Fibroblast of mammary gland (primary cell): ENCODE measurements at places on chromosomes 1 and 21.

GRCh38 chr1:11826946-11827345 lies 20.6 kb downstream of the NPPA start:
- no peak for DNase-seq

GRCh38 chr1:202279806-202280205 lies 61.9 kb downstream of the UBE2T start:
- DNase-seq: peak; percentile 27

DNA sequence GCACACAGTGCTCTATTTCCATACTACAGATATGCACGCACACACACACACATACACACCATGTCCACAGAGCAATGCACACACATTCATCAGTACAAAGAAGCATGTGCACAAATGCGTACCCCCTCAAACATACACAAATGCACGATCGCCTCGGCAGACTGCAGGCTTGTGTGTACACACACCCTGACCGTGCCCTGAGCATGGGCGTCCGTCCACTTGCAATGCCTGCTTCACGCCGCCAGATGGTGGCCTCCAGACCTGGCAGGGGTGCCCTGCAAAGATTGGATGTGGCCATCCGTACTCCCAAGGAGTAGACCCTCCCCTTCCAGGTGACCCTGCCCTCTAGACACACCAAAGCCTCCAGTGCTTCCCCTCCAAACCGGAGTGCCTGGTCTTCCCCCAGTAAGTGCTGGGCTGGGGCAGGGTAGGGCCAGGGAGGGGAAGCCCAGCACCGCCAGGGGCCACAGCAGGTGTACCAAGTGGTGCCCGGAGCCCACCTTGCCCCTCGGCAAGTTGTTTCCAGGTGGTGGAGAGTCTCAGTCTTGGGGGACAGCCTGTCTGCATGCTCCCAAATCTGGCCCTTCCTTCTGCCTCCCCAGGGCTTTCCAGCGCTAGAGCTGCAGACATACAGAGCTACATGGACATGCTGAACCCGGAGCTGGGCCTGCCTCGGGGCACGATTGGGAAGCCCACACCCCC lies 20.6 kb downstream of the ESPN start:
- peak; percentile 26 for DNase-seq

- DNase-seq: peak; percentile 73
Observed at GRCh38 chr21:37582590-37582989, 216.0 kb downstream of the DYRK1A start.

DNA sequence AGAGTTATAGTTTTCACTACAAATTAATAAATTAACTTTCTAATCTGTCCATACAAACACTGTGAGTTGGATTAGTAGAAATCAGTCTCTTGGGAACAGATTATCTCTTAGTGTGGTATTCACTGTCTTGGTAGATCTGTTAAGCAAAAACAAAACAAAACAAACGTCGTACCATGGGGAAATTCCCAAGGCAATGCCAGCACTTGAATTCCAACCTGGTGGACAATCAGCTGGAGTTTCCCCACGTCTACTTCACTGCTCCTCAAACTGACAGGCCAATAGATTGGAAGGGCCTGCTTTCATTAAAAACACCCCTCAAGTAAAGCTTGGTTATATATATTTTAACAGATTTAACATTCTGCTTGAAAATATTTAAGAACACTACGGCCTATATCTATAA lies 31.9 kb downstream of the GDAP2 start:
- no peak for DNase-seq

DNA sequence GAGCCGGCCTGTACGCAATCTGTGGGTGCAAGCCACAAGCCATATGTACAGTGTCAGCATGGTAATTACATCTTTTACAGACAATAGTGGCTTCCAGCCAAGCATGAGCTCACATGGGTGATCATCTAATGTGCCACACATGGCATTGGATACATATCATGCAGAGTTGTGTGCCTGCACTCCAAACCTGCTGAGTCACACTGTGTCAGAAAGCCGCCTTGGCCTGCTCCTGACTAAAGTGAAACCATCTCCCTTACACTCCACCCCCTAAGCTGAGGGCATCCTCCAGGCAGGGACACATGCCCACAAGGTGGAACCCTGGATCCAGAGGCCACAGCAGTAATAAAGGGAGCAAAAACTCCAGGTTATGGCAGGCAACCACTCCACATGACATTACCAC lies 72.5 kb downstream of the KCNT2 start:
- DNase-seq: peak; percentile 62

DNA sequence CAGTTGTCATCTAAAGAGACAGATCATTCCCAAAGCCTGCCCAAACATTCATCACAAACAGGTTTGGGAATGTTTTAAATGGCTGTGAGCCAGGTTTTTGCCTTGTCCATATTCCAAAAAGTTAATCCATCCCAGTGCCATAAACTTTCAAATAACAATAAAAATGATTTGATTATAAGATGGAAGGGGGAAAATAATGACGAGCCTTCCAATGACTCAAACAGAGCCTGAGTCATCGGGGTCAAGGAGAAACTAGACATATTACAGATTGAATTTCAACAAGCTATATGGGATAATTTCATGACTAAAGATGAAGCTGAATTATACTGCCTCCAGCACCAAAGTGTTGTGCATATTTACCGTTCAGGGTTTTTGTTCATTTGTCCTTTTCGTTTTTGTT lies 195.8 kb upstream of the PKN2 start:
- peak; percentile 34 for DNase-seq

- no peak for DNase-seq
Observed at GRCh38 chr1:81554108-81554507, 246.6 kb upstream of the ADGRL2 start.

DNA sequence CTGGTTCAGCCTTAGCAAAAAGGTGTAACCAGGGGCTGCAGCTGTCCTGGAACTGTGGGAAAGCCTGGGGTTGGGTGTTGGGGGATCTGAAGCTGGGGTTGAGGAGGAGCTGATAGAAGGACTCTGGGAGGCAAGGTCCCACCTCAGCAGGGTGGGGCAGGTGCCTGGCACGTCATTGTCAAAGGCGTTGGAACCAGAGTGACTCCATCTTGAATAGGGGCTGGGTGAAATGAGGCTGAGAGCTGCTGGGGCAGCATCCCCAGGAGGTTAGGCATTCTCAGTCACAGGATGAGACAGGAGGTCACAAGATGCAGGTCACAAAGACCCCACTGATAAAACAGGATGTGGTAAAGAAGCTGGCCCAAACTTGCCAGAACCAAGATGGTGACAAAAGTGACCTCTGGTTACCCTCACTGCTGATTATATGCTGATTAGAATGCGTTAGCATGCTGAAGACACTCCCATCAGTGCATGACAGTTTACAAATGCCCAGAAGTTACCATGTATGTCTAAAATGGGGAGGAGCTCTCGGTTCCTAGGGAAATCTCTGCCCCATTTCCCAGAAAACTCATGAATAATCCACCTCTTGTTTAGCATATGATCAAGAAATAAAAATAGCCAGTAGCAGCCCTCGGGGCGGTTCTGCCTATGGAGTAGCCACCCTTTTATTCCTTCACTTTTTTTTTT lies 85.4 kb downstream of the IER5 start:
- no peak for DNase-seq

DNA sequence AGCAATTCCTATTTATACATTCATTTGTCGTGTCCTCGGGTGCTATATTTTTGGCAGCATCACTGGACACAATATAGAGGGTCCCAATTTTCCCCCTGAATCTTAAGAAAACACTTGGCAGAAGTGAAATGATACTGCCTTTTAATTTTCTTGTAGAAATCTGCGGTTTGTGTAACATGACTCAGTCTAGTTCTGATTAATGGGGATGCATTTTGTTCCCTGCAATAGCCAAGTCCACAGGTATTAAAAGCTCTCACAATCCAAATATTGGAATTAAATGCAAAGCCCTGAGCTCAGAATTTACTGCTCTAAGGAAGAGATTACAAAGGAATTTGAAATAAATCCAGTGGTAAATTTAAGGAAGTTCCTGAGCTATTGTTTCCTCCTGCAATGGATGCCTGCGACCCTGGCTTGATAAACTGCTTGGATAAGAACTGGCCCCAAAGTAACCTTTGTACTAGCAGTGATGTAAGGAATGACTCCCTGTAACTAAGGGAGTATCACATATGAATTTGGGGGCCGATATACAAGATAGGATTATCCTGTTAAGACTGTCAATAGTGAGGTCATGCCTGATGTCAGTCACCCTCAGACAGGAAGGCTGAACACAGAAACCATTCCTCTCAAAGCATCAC lies 349.7 kb upstream of the C1orf87 start:
- DNase-seq: peak; percentile 22

DNA sequence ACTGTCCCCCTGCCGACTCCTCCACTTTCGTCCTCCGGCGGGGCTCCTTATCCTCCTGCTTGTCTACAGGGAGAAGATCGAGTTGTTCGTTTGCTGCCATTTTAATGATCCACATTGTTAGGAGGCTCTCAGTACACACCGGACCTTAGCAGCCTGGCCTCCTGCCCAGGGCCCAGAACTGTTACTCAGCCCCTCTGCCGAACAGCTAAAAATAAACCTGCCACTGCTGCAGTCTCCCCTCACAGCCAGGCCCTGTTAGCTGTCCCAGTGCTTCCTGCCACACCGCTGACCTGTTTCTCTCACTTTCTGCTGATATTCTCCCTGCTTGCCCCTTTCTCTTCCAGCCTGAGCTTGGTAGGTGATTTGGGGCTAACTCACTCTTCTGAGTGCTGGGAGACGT lies 8.3 kb downstream of the MAPKAPK2 start:
- peak; percentile 88 for DNase-seq

DNA sequence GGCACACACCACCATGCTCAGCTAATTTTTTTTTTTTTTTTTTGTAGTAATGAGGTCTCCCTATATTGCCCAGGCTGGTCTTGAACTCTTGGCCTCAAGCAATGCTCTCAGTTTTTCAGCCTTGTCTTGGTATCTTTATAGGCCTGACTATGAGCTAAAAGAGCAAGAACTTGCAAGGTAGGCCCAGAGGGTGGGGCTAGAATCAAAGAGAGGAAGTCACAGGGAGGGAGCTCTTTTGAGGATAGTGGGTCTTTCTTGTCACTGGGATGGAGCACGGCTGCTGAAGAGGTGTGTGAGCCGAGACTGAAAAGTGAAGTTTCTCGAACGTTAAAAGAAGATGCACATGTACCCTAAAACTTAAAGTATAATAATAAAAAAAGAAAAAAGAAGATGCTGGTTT lies 260.0 kb upstream of the BEND5 start:
- no peak for DNase-seq

- DNase-seq: no peak
Observed at GRCh38 chr1:77686796-77687518, 4.5 kb upstream of the ZZZ3 start.

DNA sequence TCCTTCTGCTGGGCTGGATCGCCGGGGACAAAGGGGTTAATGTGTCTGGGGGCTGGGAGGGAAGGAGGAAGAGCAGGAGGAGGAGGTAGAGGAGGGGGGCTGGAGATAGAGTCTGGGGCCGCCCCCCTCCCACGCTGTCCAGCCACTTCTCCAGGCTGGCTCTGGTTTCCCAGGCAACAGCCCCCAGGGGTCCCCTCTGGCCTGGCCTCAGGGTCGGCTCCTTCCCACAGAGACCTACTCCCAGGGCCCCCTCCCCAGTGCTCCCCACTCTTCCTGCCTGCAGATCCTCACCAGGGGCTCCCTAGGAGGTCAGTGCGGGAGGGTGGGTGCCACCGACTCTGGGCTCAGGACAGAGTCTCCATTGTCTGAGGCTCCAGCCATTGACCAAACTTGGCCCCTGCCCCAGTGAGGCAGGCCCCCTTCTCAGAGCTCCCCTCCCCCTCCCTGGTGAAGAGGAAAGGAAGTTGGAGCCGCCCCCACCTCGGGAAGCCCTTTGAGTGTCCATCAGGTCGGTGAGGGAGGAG lies 34.1 kb downstream of the ARHGEF10L start:
- DNase-seq: no peak

GRCh38 chr1:8465692-8466091 lies 147.8 kb downstream of the SLC45A1 start:
- DNase-seq: no peak

- no peak for DNase-seq
Observed at GRCh38 chr21:45031571-45032191, 42.7 kb upstream of the ADARB1 start.

- peak; percentile 71 for DNase-seq
Observed at GRCh38 chr1:147225193-147225730, at the start of gene FMO5. Gene FMO5 (minus strand): TSS chr1:147225339. CDS start chr1:147225029, 310 bp downstream.

DNA sequence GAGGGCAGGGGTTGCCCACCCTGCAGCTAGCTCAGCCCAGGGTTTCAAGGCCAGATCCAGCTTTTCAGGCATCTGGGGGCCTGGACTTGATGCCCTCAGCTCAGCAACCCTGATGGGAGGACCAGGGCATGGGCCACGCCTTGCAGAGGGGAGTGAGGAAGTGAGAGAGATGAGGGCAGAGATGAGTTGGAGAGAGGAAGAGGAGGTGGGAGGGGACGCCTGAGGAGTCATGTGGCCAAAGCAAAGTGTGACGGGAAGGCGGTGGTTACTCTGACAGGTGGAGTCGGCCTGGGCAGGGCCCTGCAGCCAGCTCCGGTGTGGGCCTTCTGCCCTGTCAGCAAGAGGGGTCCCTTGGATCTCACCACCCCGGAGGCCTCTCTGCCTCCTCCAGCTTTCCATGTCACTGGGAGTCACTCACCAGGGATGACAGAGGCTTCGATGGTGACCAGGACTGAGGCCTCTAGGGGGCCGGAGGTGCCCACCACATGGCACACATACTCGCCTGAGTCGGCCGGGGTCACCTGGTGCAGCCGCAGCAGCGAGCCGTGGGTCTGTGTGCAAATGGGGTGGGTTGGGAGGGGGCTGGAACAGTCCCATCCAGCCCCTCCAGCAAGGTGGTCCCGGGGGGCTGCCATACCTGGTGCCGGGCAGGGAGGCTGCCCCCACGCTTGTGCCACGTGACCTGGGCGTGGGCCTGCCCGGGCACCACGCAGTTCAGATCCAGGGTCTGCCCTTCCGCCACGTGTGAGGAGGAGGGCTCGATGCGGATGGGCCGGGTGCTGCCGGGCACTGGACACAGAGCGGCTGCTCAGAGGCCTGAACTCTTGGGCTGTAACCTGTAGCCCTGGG lies 40.4 kb downstream of the LDLRAD2 start:
- DNase-seq: no peak

- DNase-seq: no peak
Observed at GRCh38 chr1:47823040-47823808, 174.0 kb downstream of the TRABD2B start.

DNA sequence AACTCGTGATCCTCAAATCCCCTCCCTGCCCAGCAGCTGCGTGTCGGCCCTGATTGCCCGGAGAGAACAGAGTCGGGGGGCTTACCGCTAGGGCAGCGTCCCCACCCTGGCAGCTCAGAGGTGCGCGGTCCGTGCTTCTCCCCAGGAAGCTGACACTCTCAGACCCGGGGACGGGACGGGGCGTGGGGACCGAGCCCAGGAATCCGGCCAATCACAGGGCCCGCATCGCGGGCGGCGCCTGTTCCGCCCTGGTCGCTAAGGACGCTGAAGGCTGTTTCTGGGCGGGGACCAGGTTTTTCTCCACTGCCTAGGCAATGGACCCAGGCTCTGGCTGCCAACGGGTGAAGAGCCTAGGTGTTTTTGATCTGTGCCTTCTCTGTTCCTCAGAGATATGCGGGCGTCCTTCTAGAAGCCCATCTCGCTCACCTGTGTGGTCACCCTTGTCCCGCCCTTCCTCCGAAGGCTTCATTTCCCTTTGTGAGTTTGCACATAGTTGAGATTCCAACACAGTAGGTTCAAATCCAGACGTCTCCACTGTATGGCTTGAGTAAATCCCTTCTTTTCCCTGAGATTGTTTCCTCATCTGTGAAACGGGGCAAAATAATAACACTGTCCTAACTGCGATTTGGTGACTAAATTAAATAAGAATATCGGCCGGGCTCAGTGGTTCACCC lies at the start of gene C1orf87:
TSS of gene C1orf87 (minus strand) at position 166 of the 674 bp plus-strand sequence. CDS start 1,127 bp downstream, outside the sequence.
- no peak for DNase-seq

- no peak for DNase-seq
Observed at GRCh38 chr1:177650947-177651346, 318.9 kb downstream of the SEC16B start.

- DNase-seq: peak; percentile 53
Observed at GRCh38 chr1:240790856-240791255, 178.9 kb upstream of the GREM2 start.
